Activated CD8-positive, alpha-beta memory T cell treated with anti-CD3 and anti-CD28 coated beads for 1 hour (primary cell): ENCODE measurements at places on chromosomes 7 and 10.

DNA sequence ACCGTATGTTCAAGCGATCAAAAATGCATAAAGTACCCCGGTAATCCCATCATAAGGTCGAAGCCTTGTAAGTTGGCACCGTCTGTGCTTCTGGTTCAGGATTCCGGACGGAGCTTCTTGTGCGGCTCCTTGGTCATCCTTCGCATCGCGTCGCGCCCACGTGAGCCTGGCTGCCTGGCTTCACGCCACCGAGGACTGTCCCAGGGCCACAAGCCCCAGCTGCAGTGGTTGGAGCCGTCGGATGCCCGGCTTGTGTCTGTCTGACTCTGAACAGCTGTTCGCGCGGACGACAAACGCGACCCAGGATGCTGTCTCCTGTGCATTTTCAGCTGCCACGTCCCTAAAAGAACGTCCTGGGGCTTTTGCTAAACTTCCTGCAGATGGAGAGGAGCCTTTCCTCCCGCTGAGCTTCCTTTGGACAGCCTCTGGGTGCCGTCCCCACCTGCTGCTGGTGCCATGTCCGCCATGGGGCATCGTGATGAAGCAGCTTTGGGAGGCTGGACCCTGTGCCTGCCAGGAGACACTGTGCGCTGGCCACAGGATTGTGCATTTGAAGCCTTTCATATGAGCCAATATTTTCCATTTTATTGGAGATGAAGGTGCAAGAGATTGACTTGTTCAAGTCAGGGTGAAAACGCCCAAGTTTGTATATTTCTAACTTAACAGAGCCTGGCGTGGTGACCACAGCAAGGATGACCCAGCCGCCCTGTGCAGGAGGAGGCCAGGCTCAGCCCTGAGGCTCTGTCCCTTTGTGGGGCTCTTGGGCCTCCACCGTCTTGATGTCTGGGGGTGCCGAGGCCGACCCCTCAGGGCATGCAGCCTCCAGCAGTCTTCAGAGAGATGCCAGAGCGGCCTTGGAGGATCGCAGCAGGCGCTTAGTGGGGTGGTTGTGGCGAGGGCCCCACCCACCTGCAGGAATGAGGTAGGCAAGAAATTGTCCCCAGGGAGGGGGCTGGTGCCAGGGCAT lies 6.7 kb upstream of the JAKMIP3 start:
- no peak for DNase-seq

- DNase-seq = no peak
Measured at GRCh38 chr10:125707541-125708468, 11.7 kb upstream of the EDRF1 start.

- no peak for DNase-seq
Measured at GRCh38 chr7:142024547-142024946, 28.9 kb downstream of the MGAM start.

DNA sequence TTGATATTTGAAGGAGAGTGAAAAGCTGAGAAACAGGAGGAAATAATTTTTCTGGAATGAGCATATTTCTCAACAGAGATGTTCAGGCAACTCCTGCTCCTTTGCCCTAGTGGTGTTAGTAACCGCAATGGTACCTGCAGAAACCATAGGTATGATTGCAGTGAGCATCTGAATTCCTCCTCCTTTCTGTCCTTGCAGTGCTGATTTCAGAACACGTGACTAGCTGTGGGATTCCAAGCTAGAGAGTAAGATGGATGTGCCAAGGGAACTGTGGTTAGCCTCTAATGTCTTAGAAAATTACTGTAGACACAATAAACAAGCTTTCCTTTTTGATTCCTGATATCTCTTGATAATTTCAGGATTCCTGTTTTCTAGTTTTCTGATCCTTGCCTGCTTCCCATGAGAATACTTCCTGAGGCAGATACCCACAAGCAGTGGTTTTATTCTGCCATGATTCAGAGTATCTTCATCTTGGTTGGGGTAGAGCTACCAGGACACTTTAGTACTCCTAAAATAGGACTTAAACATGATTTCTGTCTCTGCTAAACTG lies 27.5 kb downstream of the LRGUK start:
- no peak for DNase-seq

DNA sequence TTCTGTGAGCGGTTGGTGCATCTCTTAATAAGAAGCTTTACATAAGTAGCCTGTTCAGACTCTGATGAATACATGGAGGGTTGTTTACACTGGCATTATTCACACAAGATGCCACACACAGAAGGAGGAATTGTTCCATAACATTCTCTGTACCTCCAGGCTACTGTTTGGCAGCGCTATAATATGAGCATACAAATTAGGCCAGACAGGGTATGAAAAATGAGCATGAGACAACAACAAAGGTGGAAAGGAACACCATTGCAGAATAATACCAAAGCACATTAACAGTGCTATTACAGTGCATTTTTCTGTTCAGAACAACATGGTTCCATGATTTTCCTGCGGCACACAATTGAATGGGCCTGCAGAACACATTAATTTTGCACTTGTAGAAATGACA lies 417.2 kb upstream of the C7orf33 start:
- DNase-seq = no peak

- no peak for DNase-seq
Measured at GRCh38 chr7:16061630-16062029, 359.7 kb downstream of the CRPPA start.

DNA sequence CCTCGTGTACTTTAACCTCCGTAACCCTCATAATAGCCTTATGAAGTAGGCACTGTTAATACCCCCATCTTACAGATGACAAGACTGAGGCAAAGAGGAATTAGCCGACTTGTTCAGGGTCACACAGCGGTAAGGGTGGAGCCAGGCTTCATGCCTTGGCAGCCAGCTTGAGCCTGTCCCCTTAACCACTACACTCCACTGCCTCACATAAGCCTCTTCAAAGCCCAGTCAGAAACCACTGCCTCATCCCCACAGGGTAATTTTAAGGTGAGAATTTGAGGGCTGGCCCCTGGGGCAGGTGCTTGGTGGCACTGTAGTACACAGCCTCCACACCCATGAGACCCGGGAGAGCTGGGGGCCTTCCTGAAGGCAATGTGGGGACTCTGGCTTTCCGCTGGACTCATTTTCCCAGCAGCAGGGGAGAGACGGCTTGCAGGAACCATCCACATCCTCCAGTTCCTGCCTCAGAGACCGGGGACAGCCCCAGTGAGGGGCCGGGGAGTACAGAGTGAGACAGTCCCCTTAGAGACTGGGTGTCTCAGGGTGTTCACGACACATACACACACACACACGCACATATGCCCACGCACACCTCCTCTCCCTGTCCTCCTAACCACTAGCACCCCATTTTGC lies 7.6 kb upstream of the C10orf105 start:
- DNase-seq = no peak

GRCh38 chr7:117706210-117706609 lies 167.0 kb downstream of the CTTNBP2 start:
- DNase-seq = no peak

DNA sequence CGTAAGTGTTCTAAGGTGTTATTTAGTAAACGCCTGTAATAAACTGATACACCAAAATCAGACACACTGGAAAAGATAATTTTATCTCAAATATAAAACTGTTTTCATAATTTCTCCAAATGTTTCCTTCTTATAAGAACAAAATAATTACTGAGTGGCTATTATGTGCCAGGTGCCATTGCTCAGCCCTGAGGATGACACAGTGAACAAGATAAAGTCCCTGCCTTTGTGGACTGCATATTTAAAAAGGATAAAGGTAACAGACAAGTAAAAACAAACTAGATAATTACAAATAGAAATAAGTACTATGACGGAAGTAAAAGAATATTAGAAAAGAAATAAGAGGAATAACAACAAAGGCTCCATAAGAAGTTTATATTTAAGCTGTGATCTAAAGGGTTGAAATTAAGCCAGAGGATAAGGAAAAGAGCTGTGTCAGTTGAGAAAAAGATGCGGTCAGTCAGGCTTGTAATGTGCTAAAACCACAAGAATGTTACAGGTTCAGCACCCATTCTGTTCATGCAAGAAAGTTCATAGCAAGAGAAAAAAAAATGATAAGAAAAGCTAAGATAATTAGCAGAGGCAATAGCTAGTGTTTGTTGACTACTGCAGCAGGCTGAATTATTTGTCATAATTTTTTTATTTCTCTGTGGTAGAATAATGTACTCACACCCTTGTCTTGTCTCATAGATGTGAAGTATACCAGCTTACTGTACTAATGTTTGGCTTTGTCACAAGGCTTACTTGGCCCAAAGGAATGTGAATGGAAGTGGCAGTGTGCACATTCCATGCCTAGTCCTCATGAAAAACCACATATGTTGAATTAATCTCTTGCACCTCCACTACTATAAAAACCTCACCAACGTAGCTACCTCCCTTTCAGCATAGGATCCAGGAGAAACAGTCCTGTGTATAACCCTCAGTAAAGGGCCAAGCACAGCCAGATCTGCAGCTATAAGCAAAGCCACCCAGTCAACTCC lies 75.1 kb downstream of the CRPPA start:
- no peak for DNase-seq

DNA sequence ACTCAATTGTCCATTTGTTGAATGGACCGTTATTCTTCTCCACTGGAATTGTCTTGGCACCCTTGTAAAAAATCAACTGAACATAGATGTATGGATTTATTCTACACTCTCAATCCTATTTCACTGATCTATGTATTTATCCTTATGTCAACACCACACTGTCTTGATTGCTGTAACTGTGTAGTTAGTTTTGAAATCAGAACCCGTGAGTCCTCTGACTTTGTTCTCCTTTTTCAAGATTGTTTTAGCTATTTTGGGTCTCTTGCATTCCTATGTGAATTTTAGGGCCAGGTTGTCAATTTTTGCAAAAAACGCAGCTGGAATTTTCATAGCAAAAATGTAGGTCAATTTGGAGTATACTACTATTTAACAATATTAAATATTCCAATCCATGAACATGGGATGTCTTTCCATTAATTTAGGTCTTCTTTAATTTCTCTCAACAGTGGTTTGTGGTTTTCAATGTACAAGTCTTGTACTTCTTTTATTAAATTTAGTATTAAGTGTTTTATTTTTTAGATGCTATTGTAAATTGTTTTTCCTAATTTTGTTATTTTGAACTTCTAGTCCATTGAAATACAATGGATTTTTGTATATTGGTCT lies 10.0 kb downstream of the CAMK2B start:
- DNase-seq = no peak

DNA sequence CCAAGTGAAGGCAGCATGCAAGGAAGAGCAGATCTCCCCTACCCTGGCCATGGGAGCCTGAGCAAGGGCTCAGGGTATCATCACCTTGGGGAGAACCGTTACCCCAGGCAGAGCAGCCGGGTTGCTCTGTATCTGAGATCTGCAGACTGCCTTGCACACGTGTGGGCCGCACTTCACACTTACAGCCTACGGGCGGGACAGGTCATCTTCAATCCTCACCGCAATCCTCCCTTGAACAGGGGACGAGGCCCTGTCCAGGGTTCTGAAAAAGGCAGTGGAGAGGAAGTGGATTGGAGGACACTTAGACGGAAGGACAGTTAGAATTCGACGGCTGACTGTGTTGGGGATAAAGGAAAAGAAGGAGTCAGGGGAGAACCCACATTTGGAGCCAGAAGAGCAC lies 51.4 kb downstream of the NPS start:
- no peak for DNase-seq

DNA sequence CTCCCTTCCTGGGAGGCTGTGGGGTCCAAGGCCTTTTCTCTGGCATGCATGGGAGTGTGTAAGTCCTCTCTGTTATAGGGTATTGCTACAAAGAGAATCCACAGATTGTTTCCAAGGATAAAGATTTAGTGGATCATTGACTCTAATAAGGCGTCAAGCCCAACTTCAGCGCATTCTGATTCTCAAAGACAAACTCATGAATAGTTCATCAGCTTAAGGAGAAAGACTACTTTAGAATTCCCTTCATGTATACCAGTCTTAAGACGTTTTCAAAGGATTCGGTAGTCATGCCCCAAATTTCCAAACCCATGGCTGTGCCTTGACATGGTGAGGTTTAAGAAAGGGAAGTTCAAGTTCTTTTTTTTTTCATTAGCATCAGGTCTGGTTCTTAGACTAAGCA lies 46.6 kb upstream of the ABLIM1 start:
- DNase-seq = no peak

DNA sequence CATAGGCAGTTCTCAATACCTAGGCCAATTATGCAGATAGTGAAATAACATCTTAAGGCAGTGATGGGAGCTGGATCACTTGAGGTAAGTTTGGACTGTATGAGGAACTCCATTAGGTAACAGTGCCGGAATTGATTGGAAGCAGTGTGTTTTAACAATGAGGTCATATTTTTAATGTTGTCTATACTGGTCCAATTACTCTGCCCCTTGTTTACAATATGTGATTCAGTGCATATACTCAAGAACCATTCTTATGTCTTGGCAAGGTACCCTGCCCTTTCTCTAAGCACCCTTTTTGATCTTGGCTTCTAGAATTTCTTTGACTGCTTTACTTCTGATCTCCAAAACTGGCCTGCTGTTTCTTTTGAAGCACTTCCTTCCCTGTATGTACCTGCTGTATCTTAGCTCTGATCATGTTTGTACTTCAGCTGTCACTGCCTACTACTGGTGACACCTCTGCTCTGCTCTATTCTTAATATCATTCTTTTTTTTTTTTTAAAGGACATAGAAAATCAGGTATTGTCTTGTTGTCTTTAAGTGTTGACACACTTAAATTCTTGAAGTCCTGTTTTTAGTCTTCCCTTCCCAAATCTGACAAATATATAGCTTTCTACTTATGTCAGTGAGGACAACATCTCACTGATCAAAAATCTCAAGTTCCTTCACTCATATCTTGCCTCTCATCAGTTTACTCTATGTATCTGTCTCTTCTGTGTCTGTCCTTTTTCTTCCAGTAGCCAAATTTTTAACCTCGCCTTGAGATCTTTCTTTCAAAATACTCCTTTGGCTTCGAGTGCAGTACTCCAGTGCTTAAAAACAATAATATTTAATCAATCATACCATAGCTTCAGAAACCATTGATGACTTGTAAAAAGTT lies 46.4 kb upstream of the RPA3 start:
- no peak for DNase-seq

DNA sequence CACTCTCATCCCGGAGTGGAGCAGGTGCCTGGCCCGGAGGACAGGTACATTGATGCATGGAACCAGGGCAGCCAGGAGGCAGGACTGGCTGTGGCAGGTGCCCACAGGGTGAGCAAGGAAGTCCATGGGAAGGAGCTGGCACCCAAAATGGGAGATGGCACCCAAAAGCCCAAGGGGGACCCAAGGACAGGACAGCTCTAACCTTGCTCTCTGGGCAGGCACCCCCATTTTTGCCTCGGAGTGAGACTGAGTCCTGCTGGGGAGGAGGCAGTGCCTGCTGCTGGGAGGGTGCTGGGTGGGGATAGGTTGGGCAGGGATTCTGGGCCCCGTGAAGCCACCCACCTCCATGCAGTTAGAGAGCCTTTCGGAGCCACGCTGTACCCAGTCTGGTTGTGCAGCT lies 234.5 kb downstream of the TCERG1L start:
- no peak for DNase-seq
